Heart right ventricle (tissue), 16 donors: ENCODE measurements at places on chromosomes 2 and 18. TPM values are rescaled to one million over a fixed set of nuclear protein-coding genes. Genes with fewer than 3 reads are reported as not detected.

- peak; percentile 71 for DNase-seq
- no peak overlapping the region for H3K4me3 ChIP-seq
- no peak overlapping the region for H3K27ac ChIP-seq
- no peaks in the 10 kb centered on the region for H3K36me3 ChIP-seq
- no peaks in the 10 kb centered on the region for H3K4me1 ChIP-seq
Measured at GRCh38 chr2:160918906-160919503, 241.2 kb upstream of the TANK start.

GRCh38 chr2:30040147-30040546 lies 106.7 kb upstream of the YPEL5 start:
- no peak overlapping the region for H3K27ac ChIP-seq
- H3K4me3 ChIP-seq: no peak overlapping the region
- no peak for DNase-seq
- H3K4me1 ChIP-seq: no peaks in the 10 kb centered on the region
- no peaks in the 10 kb centered on the region for H3K36me3 ChIP-seq

DNA sequence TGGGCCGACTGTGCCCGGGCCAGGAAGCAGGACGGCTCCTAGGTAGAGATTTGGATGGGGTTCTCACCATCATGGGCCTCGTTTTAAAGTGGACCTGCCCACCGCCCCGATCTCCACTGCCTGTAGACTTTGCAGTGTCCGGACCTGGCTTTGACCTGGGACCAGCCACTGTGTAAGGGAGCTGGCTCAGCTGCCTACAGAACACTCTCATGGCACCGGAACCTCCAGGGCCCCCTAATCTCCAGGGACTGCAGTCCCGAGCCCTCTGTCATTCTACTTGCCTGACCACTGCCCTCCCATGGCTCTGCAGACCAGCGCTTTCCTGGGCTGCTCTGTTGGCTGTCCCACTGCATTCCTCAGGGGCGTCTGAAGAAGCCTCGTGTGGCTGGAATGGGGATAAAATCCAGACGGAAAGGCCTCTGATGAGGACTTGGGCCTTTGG lies 120.8 kb downstream of the GLI2 start:
- H3K4me3 ChIP-seq: no peak overlapping the region
- no peak for DNase-seq
- H3K36me3 ChIP-seq: no peaks in the 10 kb centered on the region
- no peak overlapping the region for H3K27ac ChIP-seq

DNA sequence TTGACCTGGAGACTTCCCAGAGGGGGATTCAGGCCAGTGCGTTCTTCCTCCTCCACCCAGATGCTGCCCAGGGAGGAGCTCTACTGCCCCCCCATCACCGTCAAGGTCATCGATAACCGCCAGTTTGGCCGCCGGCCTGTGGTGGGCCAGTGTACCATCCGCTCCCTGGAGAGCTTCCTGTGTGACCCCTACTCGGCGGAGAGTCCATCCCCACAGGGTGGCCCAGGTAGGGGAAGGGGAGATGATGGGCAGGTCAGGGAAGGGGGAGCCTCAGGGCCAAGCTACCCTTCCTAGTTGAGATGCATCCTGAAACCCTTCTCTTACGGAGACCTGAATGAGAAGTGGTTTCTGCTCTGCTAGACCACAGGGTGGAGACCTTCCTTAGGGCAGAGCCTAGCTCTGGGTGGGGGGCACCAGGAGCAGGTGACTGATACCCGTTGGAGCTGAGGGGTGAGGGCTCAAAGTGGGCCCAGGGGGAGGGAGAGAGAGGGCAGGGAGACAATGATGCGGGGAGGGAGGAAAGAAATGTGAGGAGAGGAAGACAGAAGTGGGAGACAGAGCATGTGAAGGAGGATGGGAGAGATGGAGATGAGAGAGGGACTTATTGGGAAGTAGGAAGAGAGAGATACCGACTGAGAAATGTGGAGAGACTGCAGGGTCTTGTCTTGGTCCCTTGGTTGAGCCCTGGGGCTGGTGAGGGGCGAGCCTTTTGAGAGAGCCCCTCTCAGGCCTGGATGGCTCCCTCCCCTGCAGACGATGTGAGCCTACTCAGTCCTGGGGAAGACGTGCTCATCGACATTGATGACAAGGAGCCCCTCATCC lies 159.4 kb downstream of the DYSF start:
- H3K4me3 ChIP-seq: no peak overlapping the region
- no peaks in the 10 kb centered on the region for H3K36me3 ChIP-seq
- no peak overlapping the region for H3K27ac ChIP-seq
- no peak for DNase-seq

Gene CRYGD
- not detected for total RNA-seq

DNA sequence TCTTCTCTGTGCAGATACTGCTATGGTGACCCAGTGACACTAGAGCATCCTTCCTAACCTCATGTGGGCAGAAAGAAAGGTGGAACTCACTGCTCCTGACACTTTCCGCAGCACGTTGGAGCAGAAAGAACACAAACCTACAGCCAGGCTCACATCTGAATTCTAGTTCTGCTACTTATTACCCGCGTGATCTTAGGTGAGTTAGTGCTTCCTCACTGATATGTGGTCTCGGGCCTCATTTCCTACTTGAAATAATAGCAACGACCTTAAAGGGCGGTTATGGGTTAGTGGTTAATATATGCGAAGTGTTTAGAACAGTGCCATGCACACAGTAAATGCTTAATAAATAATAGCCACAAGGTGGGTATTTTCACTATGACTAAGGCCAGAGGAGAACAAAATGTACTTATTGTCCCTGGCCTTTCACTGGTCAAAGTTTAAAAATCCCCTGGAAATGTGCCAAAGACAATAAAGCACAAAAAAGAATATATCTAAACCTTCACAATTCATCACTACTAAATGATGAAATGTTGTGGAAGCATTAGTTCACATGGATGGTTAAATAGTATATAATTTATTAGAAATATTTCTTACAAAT lies 66.6 kb downstream of the MYOM1 start:
- DNase-seq: no peak
- H3K27me3 ChIP-seq: no peaks in the 10 kb centered on the region
- no peak overlapping the region for H3K27ac ChIP-seq
- H3K4me1 ChIP-seq: peaks cover 53% of the 10 kb centered on the region
